ENCODE measurements at places on chromosomes 6 and 20. TPM values are rescaled to one million over a fixed set of nuclear protein-coding genes. Genes with fewer than 3 reads are reported as not detected.

GRCh38 chr20:39909447-39909846, 779.6 kb downstream of the MAFB start:
- DNase-seq, result no peak

DNA sequence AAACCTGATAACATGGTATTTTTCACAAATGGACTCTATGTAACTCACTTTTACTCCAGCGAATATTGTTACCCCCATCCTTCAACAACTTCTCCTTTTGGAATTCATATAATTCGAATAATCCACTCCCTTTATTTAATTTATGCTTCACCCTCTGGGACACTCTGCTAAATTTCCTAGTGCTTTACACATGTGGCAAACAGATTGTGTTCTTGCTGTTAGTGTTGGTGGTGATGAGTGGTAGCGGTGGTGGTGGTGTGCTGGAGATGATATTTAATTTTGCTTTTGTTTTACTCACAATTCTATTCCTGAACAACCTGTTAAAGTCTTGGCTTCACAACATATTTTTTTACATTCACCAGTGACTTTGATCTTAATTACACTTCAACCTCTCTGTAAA, 32.8 kb downstream of the HTR1B start:
- DNase-seq, result no peak

GRCh38 chr6:64123761-64124633, 488.4 kb downstream of the PHF3 start:
- DNase-seq, result no peak

DNA sequence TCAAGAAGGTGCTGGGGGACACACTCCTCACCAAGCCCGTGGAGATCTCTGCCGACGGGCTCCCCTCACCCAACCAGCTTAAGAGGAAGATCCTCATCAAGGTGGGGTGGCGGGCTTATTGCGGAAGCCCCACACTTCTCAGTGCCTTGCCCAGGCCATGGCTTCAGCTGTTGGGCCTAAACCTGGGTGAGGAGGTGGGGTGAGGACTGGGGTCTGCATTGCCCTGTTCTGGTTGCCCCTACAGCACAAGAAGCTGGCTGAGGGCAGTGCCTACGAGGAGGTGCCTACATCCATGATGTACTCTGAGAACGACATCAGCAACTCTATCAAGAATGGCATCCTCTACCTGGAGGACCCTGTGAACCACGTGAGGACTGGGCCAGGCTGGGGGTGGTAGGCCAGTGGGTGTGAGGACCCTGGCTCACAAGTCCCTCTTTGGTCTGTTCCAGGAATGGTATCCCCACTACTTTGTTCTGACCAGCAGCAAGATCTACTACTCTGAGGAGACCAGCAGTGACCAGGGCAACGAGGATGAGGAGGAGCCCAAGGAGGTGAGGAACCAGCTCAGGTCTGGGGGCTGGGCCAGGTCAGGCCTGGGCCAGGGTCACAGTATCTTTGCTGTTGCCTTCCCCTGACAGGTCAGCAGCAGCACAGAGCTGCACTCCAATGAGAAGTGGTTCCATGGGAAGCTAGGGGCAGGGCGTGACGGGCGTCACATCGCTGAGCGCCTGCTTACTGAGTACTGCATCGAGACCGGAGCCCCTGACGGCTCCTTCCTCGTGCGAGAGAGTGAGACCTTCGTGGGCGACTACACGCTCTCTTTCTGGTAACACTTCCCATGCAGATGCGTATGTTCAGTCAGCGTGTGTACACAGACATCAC, 27.9 kb downstream of the PLCG1 start:
- no peak for DNase-seq

The DDRGK1 gene
- total RNA-seq, result 76.3 TPM

All from Caco-2 (cell line).